ENCODE measurements at places on chromosomes 11 and 22. TPM values are rescaled to one million over a fixed set of nuclear protein-coding genes. Genes with fewer than 3 reads are reported as not detected.

GRCh38 chr11:48122246-48122645 lies 94.4 kb upstream of the OR4B1 start:
- H3K36me3 ChIP-seq: peaks cover 81% of the 10 kb centered on the region
- H3K27me3 ChIP-seq: no peaks in the 10 kb centered on the region
- H3K27ac ChIP-seq: no peak overlapping the region
- no peak for DNase-seq
- no peak overlapping the region for H3K4me3 ChIP-seq

DNA sequence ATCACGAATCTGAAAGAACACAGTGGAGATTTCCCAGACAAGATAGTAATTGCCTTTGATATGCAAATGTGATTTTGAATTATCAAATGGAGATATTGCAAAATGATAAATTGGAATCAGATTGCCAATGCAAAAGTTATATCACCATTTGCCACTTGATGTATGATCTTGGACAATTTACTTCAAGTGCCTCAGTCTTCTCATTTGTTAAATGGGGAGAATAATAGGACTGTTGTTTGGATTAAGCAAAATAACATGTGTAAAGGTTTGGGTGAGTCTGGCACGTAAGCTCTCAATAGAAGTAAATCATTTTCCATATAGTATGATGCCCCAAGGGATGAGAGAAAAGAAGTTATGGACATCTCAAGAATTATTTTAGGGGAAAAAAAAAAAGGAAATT lies 7.9 kb upstream of the PHF21A start:
- H3K27ac ChIP-seq: no peak overlapping the region
- DNase-seq: no peak
- H3K4me1 ChIP-seq: peaks cover 15% of the 10 kb centered on the region
- peaks cover 4% of the 10 kb centered on the region for H3K27me3 ChIP-seq

- H3K36me3 ChIP-seq: no peaks in the 10 kb centered on the region
- no peak overlapping the region for H3K27ac ChIP-seq
- H3K4me1 ChIP-seq: no peaks in the 10 kb centered on the region
- no peak for DNase-seq
- no peak overlapping the region for H3K4me3 ChIP-seq
- H3K27me3 ChIP-seq: no peaks in the 10 kb centered on the region
These were observed 205.0 kb upstream of the RAG2 start for GRCh38 chr11:36803084-36803483.

DNA sequence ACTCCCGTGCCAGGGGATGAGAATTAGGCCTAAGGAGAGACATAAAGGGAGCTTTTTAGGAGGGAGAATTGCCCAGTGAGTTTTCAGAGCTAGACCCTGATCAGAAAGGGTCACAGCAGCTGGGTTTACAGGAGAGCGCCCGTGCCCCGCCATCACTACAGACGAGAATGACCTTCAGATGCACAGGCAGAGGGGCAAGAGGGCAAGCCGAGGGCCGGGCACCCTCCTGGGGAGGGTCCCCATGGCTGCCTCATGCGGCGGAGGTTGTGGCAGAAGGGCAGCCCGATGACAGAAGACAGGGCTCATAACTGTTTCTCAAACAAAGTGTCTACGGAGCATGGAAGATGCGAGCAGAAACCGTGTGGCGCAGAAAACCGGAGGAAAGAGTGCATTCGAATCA lies 72.2 kb downstream of the TRMU start:
- DNase-seq: no peak
- H3K36me3 ChIP-seq: no peaks in the 10 kb centered on the region
- peaks cover 3% of the 10 kb centered on the region for H3K4me1 ChIP-seq
- H3K27me3 ChIP-seq: peaks cover 3% of the 10 kb centered on the region

The ZDHHC5 gene
- total RNA-seq: 77.6 TPM

- peaks cover 65% of the 10 kb centered on the region for H3K27me3 ChIP-seq
- no peaks in the 10 kb centered on the region for H3K36me3 ChIP-seq
- no peak overlapping the region for H3K27ac ChIP-seq
- DNase-seq: no peak
- H3K4me1 ChIP-seq: no peaks in the 10 kb centered on the region
These were observed 67.7 kb upstream of the TOP3B start for GRCh38 chr22:22050141-22050775.

The HIC2 gene
- total RNA-seq: 3.9 TPM

DNA sequence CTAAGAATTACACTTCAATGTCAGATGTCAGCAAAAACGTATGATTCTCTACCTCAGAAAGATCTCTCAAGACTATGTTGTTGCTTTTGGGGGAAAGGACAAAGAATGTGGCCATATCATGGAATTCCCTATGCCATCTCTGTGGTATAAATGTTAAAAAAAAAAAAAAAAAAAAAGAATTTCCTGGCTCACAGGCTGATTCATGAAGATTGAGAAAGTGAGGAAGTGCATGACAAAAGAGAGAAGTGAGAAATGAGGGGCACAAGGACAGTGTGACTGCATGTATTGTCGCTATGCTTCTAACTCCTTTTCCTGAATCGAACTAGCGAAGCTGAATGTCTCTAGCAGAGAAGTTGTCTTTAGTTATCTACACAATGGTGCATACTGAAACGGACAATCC lies 80.6 kb upstream of the CARD18 start:
- H3K4me1 ChIP-seq: no peaks in the 10 kb centered on the region
- no peak for DNase-seq
- no peak overlapping the region for H3K27ac ChIP-seq
- H3K4me3 ChIP-seq: no peak overlapping the region
- H3K36me3 ChIP-seq: no peaks in the 10 kb centered on the region

The PACSIN2 gene
- 35.1 TPM for total RNA-seq

DNA sequence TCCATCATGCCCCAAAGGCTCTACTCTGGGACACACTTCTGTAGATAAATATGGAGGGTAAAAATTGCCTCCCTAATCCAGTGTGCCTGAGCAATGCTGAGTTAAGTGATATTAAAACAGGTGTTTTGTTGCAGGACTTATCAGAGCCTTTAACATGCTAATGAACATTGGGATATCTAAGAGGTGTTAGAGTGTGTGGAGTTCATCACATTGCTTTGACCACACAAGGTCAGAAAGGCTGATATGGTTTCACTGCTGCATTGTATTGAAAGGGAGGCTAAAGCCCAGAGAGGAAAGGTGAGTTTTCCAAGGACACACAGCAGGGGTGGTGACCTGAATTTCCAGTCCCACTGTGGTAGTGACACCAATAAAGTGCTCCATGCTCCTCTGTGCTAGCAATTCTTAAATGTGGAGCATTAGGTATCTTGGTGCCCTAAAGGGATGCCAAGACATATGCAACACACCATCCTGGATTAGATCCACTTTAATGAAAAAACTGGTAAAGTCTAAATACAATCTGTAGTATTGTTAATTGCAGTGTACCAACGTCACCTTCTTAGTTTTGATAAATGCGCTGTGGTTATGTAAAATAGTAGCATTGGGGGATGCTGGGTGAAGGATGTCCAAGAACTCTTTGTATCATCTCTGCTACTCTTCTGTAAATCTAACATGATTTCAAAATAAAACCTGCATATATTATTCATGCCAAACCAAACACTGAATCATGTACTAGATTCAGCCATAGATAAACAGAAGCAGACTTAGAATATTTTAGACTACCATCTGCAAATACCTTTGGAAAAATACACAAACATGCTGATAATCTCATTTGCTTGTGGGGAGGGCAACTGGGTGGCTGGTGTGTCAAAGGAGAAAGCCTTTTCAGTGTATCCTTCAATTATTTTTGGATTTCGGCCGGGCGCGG lies 45.8 kb downstream of the MIAT start:
- peaks cover 44% of the 10 kb centered on the region for H3K36me3 ChIP-seq
- H3K4me3 ChIP-seq: no peak overlapping the region
- no peaks in the 10 kb centered on the region for H3K4me1 ChIP-seq

DNA sequence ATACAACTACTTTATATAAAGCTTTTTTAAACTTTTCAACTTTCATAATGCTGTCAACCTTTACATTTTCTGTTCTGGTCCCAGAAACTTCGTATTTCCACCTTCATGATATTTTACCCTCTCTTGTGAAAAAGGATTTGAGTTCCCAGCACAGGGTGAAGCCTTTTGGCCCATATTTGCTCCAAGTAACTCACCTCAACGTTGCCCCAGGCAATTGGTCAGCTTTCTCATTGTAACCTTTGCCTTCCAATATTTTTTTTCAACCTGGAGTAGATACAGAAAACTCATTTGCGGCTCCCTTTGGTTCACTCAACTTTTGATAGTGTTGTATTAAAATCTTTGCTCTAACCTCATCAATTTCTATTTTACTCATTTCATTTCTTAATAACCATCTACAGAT lies 21.1 kb upstream of the FAR1 start:
- peaks cover 8% of the 10 kb centered on the region for H3K27me3 ChIP-seq
- no peak for DNase-seq
- H3K4me1 ChIP-seq: no peaks in the 10 kb centered on the region
- H3K27ac ChIP-seq: no peak overlapping the region

GRCh38 chr11:92917927-92918326 lies 51.5 kb upstream of the MTNR1B start:
- DNase-seq: no peak

DNA sequence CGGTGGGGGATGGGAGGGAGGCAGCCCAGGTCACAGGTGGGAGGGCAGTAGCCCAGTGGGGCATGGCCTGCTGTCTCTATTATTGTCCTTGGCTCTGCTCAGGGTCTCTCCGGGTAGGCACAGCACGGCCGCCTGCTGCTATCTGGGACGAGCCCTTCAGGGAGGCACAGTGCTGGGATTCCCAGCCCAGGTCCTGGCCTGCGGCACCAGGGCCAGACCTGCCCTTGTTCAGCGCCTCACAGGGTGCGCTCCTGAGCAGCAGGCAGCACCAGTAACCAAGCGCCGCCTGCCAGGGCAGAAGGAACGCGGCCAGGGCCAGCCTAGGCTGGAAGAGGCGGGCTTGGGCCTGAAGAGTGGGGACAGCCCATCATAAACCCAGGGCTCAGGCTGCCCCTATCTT lies 151.0 kb downstream of the MPPED1 start:
- H3K4me1 ChIP-seq: no peaks in the 10 kb centered on the region
- no peak overlapping the region for H3K4me3 ChIP-seq
- no peak overlapping the region for H3K27ac ChIP-seq

The VSTM5 gene
- not detected for total RNA-seq

DNA sequence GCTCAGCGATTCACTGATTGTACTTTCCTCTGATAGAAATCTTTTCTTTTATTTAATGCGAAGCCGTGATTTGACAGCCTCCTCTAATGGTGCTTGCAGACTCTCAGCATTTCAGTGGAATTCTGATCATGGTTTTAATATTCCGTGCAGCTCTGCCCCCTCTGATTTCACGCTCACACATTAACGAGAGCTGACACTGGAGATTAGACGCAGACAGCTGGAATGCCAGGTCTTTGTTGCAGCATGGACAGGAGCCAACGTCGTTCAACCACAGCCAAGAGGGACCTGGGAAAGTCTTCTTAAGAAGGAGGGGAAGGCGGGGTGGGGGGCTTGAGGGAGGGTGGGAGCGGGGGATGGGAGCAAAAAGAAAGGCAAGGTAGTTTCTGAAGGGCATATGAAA lies 186.4 kb downstream of the BLID start:
- no peak for DNase-seq
- no peaks in the 10 kb centered on the region for H3K4me1 ChIP-seq
- H3K27ac ChIP-seq: no peak overlapping the region
- H3K27me3 ChIP-seq: no peaks in the 10 kb centered on the region

The PRAME gene
- total RNA-seq: not detected

The SERPINH1 gene
- total RNA-seq: 13.3 TPM

DNA sequence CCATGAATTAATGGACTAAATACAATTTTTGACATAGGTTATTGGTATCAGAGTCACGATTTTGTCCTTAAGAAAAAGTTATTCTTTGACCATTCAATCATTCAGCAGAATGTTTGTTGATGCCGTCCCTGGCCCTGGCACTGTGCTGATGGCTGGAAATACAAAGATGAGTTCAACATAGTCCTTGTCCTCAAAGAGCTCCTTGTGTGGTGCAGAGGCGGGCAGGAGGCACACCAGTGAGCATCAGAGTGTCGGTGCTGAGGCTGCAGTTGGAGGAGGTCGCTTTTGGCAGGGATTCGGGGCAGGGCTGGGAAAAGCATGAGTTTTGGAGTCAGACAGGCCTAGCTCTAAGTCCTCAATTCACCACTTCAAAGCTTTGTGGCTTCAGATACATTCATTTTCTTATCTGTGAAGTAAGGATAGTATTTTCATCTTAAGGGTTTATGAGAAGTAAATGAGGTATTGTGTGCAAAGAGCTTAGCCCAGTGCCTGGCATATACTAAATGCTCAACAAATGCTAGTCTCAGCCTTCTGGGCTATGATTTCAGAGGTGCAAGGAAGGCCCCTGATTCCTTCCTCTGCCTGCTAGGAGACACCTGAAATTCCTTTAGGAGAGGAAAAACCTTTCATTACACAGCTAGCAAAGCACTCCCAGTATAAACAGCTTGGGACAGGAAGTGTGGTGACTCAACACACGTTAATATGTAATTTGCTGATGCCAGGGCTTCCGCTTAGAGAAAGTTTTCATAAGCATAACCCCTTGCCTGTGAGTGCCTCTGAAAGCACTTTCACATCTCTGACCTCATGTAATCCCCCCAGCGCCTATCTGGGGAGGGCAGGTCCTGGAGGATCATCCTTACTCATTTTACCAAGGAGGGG lies 113.8 kb downstream of the NECTIN1 start:
- peaks cover 22% of the 10 kb centered on the region for H3K27me3 ChIP-seq
- H3K36me3 ChIP-seq: no peaks in the 10 kb centered on the region
- peaks cover 10% of the 10 kb centered on the region for H3K4me1 ChIP-seq

DNA sequence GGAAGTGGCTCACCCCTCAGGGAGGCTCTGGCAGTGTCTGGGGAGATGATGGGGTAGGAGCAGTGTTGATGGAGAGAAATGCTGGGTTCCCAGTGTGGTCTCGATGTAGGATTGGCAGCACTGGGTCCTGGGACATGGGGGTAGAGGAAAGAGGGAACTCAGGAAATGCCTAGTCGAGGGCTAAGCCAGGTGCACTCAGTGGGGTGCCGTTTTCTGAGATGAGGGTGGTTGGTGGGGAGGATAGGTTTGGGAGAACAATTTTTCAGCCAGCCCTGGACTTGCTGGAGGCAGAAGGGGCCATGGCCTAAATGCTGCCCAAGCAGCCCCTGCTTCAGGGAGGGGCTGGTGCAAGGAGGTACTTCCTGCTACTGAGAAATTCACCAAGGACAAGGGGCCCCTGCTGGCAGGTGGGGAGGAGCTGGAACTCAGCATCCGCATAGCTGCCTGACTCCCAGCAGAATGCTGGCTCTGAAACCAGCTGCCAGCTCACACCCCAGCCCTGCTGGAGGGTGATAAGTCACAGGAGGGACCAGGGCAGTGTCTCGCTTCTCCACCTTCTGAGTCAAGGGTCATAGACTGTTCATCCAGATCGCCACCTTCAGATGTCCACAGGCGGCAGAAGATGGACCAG lies 6.0 kb downstream of the CCDC157 start:
- no peak overlapping the region for H3K4me3 ChIP-seq
- H3K4me1 ChIP-seq: peaks cover 4% of the 10 kb centered on the region
- peaks cover 2% of the 10 kb centered on the region for H3K36me3 ChIP-seq
- DNase-seq: no peak
- H3K27me3 ChIP-seq: no peaks in the 10 kb centered on the region
